ENCODE measurements at places on chromosomes 2 and 18. TPM values are rescaled to one million over a fixed set of nuclear protein-coding genes. Genes with fewer than 3 reads are reported as not detected.

IL36G gene
- total RNA-seq, result not detected

TBC1D8 gene
- 69.5 TPM for total RNA-seq

UGT1A10 gene
- total RNA-seq, result not detected

CRYBA2 gene
- not detected for total RNA-seq

MRPL53 gene
- total RNA-seq, result 184 TPM

CHRNG gene
- not detected for total RNA-seq

ORMDL1 gene
- total RNA-seq, result 29.3 TPM

GALNT3 gene
- 0.56 TPM for total RNA-seq

RIT2 gene
- not detected for total RNA-seq

MC4R gene
- not detected for total RNA-seq

RAX gene
- total RNA-seq, result not detected

PRKAG3 gene
- total RNA-seq, result not detected

ALS2 gene
- total RNA-seq, result 49.3 TPM

SLC40A1 gene
- total RNA-seq, result 48.1 TPM

TEKT4 gene
- total RNA-seq, result not detected

DNA sequence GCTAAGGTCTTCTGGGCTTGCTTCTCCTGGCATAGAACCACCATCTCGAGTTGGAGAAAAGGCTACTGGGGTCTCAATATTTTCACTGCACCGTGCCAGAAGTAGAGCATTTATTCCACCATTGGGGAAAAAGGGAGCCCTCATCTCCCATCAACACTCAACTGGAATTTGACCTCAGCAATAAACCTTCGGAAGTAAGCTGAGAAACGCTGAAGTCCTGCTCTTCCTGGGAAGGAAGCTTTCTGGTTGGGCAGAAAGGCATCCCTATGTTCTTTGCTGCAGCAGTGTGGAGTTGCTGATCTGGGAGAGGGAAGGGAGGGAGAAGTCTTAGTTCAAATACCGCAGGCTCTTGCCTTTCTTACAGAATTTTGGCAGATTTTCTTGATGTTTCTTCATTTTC is 368.8 kb downstream of the NUP35 start:
- DNase-seq, result no peak

- DNase-seq, result peak; percentile 55
These were observed 365 bp downstream of the CUL3 start for GRCh38 chr2:224584785-224585210.

DNA sequence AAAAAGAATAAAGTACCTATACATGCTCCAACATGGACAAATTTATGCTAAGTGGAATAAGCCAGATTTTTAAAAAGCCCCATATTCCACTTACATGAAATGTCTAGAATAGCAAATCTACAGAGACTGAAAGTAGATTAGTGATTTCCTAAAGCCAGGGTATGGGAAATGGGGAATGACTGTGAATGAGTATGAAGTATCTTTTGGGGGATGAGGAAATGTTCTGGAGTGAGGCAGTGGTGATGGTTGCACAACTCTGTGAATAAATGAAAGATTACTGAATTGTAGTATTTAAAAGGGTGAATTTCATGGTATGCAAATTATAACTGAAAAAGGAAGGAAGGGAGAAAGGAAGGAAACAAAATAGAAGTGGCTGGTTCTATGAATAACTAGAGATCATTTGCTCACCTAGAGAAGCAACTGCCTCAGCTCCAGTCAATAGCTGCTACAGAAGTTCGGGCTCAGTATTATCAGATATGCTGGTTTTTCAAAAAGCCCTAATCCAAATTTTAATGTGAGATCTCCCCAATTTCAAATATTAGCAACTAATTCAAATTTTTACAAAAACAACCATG is 39.3 kb downstream of the MAP3K2 start:
- DNase-seq, result no peak

GRCh38 chr2:11389551-11390398 is 45.3 kb upstream of the ROCK2 start:
- no peak for DNase-seq

- no peak for DNase-seq
These were observed 90.0 kb upstream of the ATL2 start for GRCh38 chr2:38466876-38467767.

GRCh38 chr18:48983793-48984437 is 33.1 kb upstream of the SMAD7 start:
- DNase-seq, result no peak

DNA sequence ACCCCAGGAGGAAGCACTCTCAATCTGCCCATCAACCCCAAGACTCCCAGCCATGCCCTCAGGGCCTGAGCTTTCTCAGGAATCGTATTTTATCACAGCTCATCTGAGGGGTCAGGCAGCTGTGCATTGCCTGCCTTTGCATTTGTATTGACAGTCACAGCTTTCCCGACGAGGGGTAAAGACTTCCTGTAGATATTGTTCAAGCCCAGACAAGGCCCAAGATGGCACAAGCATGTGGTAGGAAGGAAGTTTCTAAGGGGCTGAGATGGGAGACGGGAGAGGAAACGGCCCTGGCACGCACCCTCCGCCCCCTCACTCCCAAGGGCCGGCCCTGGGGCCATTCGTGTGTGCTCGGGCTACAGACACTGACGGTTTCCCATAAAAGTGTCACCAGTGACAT is 34.2 kb upstream of the PRLH start:
- DNase-seq, result no peak

DNA sequence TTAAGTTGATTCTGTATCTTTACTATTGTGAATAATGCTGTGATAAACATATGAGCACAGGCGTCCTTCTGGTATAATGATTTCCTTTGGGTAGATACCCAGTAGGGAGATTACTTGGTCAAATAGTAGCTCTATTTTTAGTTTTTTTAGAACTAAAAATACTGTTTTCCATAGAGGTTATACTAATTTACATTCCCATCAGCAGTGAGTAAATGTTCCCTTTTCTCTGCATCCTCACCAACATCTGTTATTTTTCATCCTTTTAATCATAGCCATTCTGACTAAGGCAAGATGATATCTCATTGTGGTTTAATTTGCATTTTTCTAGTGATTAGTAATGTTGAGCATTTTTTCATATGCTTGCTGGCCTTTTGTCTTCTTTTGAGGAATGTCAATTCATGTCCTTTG is 35.1 kb downstream of the PMS1 start:
- DNase-seq, result no peak

DNA sequence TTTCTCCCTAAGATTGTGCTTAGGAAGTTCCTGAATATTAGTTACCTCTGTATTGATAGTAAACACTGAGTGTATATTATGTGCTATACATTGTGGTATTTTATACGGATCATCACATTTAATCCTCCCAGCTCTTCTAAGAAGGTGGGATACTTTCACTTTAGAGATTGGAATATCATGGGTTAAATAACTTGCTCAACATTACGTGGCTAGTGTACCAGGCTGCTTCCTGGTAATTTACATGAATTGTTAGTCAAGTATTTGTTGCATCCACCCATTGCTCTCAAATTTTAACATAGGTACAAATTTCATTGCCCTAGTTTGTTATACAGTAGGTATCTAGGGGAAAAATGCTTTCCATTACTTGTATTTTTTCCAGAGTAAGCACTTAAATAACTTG is 21.4 kb downstream of the FAM98A start:
- DNase-seq, result no peak

- DNase-seq, result peak; percentile 22
These were observed 9.1 kb upstream of the MYO5B start for GRCh38 chr18:50203801-50204604.

DNA sequence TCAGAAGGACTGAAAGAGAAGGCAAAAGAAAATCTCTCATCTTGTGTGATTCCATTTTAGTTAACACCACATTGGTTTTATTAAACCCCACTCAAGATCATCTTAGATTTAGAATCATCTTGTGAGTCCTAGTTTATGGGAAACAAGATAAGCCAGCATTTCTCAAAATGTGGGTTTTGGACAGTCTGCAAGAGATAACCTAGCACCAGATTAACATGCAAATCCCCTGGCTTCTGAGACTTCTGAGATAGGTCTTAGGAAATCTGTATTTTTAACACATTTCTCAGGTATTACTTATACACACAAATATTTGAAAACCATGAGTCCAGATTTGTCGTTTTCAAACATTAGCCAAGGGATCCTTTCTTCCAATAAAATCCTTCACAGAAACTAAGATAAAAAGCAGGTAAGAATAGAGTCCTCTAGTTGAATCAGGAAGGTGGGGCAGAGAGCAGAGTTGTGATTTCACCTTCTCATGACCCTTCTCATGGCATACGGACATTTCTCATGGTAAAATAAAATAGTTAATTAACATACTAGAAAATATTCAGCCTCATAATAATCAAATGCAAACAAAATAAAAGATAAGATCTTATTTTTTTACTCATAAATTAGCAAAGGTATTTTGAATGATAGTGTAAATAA is 287.2 kb upstream of the FN1 start:
- no peak for DNase-seq

GRCh38 chr18:26863122-26863879 is 2.2 kb downstream of the AQP4 start:
- peak; percentile 81 for DNase-seq

DNA sequence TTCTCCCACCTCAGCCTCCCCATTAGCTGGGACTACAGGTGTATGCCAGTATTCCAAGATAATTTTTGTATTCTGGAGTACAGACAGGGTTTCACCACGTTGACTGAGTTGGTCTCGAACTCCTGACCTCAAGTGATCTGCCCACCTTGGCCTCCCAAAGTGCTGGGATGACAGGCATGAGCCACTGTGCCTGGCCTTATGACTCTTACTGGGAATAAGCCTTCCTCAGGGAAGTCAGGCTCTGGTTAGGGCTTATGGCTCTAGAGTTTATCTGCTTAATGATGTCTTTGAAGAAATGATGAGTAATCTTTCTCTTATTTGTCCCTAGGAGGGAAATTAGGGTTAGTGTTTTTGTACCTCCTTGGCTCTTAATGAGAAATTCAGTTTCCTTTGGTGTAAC is 187.7 kb downstream of the FAM210A start:
- DNase-seq, result no peak

- no peak for DNase-seq
These were observed 349.8 kb downstream of the LPIN1 start for GRCh38 chr2:12096051-12096787.

GRCh38 chr2:233668605-233669260 is 3.0 kb upstream of the UGT1A9 start:
- no peak for DNase-seq

- no peak for DNase-seq
These were observed 102.1 kb upstream of the PGAP1 start for GRCh38 chr2:197028633-197029032.

DNA sequence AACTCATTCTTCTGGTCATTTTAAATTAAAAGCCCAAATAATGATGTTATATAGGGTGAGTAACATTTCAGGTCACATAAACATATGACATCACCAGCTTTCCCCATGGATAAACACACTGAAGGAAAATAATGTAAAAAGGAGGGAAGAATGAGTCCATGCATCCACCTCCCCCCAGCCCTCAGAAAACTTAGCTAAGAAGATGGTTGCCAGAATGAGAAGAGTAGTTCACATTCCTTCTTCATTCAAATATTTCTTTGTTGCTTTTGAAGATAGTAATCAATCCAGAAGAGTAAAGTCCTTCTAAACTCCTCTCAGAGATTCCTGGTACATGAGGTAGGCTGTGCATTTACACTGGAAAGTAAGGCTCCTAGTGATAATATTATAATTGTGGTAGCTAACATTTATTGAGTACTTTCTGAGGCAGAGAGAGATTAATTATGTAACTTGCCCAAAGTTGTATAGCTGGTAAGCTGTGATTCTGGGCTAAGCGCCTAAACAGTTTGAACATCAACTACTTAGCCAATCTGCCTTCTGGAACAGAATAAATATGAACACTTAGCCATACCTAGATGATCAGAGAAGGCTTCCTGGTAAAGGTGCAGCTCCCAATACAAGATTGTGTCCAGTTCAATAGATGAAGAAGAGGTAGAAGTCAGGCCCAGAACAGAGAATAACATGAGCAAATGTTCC is 256.7 kb upstream of the FN1 start:
- DNase-seq, result no peak

DNA sequence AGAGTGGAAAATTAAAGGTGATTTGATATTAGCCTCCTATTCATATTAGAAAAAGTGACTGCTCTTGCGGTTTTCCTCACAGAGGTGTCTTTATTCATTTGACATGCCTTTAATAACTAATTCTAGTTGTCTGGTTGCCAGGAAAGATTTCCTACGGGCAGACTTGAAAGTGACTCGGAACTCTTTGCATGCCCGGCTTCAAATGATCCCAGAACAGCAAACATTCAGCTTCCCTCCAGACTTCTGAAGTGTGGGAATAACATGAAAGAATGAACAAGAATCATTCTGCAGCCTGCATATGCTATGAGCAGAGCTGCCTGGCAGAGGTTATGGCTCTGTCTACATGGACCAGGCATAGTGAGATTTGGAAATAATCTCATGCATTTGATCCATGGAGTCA is 89.6 kb upstream of the PKDCC start:
- no peak for DNase-seq

GRCh38 chr2:85840091-85840490 is 48.7 kb downstream of the ST3GAL5 start:
- DNase-seq, result no peak

DNA sequence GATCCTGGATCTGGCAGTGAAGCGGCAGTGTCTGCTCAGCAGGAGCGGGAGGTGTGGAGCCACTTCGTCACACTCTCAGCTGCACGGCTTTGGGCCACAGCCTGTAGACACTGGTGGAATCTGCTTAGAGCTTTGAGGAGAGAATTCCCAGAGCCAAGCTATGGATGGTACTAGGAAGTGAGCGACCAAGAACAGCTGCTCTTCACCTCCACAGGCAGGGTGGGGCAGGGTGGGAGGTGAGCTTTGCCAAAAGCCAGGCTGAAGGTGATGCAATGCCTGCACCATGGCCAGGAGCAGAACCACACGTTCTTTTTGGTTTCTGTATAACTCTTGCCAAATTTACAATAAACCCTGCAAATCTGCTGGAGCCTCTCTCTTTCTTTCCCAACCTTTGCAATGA is 226.1 kb downstream of the ANKRD30B start:
- no peak for DNase-seq

DNA sequence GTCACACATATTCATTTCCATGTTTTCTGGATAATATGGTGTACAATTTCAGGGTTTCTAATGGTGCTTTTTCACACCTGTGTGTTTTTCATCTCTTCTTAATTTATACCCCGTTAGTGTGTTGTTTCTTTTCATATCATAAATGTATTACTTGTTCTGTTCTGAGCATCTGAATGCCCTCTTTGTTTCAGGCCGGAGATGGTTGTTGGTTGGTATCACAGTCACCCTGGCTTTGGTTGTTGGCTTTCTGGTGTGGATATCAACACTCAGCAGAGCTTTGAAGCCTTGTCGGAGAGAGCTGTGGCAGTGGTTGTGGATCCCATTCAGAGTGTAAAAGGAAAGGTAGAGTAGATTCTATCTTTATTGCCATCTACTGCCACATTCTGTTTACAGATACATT is 45.1 kb upstream of the TBR1 start:
- no peak for DNase-seq

GRCh38 chr2:230941202-230942180 is 16.4 kb upstream of the GPR55 start:
- no peak for DNase-seq

GRCh38 chr18:44871771-44872170 is 191.1 kb downstream of the SETBP1 start:
- DNase-seq, result no peak

GRCh38 chr2:8249141-8249540 is 432.7 kb upstream of the ID2 start:
- DNase-seq, result no peak

GRCh38 chr2:135685361-135685760 is 56.3 kb upstream of the UBXN4 start:
- no peak for DNase-seq

GRCh38 chr2:120590841-120591240 is 144.8 kb upstream of the GLI2 start:
- DNase-seq, result no peak
